NCI-H748 treated with DMSO at 0.1 percent for 48 hours (cell line): ENCODE measurements at places on chromosomes 13 and 19.
A peak's percentile ranks its signal among the peaks of the same experiment; 100 is the strongest.

GRCh38 chr13:31092646-31093045 is 69.1 kb downstream of the HSPH1 start:
- DNase-seq, result no peak

DNA sequence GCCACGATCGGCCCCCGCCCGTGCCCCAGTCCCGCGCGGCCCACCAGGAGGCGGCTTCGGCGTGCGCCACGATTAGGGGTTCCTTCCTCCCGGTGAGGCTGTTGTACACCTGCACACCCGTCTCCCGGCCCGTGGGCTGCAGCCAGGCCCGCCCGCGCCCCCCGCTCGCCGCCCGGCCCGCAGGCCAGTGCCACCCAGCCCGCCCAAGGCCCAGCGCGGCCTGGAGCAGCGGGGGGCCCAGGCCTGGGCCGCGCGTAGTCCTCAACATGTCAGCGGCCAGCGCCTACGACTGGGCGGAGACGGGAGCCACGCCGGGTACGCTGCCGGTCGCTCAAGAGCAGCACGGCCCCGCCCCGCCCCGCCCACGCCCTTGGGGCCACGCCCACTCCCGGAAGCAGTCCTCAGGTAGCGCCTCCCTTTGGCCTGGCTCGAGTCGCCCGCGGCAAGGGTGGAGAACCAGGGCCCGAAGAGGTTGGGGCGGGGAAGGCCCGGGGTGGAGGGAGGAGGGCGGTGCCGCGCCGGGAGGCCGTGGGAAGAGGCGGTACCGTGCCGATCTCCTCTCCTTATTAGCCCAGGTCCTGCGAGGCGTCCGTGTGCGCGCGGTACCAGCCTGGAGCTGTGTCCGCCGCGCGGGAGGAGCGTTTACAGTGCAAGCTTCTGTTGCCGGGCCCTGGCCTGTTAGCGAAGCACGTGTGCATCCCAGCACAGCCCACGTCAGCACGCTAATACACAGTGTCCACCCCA is at the start of gene CARS2:
CARS2 (minus strand) TSS at position 291 of the 744 bp plus-strand sequence; CDS start at position 268, 23 bp downstream.
- peak; percentile 88 for DNase-seq

- DNase-seq, result no peak
These were observed 5.3 kb upstream of the FFAR1 start for GRCh38 chr19:35342430-35342829.

GRCh38 chr13:33509642-33510229 is 224.2 kb upstream of the STARD13 start:
- DNase-seq, result no peak

DNA sequence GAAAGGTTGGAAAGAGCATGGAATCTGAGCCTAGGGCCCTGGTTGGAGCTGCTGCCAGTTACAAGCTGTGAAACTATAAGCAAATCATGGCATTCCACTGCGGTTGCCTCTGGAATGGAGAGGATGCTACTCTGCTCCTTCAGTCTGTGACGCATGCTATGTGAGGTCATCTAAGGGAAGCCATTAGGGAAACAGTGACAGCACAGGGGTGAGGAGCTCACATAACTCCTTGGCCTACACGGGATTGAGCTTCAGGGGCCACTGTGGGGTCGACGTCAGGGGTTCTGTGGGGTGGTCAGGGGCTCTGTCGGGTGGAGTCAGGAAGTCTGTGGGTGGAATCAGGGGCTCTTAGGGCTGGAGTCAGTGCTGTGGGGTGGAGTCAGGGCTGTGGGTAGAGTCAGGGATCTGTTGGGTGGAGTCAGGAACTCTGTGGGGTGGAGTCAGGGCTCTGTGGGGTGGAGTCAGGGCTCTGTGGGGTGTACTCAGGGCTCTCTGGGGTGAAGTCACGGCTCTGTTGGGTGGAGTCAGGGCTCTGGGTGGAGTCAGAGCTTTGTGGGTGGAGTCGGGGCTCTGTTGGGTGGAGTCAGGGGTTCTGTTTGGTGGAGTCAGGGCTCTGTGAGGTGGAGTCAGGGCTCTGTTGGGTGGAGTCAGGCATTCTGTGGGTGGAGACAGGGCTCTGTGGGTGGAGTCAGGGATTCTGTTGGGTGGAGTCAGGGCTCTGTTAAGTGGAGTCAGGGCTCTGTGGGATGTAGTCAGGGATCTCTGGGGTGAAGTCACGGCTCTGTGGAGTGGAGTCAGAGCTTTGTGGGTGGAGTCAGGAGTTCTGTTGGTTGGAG is 35.8 kb upstream of the MEDAG start:
- no peak for DNase-seq

DNA sequence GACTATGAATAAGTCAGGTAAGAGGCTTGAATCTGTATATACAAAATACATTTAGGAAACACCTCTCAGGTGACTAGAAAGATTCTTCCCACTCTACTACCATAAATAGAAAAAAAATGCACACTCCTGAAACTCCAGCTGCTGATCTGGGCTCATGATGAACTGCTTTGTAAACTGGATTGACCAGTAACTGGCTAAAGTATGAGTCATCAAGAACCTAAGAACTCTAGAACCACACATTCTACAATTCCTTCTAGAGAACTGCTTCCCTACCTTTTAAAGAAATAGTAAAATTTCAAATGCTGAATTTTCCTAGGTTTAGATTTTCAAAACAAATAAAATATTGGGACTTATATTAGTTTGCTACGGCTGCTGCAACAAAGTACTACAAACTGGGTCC is 55.2 kb downstream of the ELF1 start:
- no peak for DNase-seq

- no peak for DNase-seq
These were observed 19.6 kb upstream of the ZNF100 start for GRCh38 chr19:21786936-21787335.
